ENCODE measurements at places on chromosomes 2 and 18.

DNA sequence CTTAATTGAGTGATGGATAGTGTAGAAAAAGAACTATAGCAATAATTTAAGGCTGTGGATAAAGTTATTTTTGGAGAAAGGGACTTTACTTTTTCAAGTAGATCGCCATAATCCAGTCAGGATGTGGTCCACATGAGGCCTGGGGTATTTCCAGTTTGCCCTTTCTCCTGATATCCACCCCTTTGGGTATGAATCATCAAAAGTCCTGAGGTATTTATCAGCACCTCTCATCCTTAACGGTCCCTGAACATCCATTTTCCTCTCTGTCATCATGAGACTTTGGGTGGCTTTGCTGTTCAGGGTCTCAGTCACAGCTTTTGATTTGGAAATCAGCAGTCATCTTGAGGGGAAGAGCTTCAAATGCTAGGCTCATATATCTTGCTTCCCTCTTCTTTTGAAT is 39.3 kb upstream of the ELAC1 start:
- DNase-seq: no peak

DNA sequence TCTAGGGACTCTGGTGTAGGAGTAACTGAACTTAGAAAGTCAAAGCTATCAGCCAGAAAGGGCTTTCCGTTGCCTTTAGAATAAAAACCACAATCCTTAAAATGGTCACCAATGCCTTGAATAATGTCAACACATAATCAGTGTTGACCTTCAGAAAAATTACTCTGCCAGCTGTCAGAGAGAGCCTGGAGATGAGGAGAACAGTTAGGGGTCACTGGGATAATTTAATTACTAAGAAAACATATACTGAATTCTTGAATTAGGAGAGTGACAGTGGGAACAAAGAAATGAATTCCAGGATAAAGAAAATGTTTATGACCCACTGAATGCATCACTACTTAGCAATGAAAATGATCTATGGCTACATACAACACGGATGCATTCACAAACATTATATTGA is 23.4 kb upstream of the UGP2 start:
- no peak for DNase-seq

DNA sequence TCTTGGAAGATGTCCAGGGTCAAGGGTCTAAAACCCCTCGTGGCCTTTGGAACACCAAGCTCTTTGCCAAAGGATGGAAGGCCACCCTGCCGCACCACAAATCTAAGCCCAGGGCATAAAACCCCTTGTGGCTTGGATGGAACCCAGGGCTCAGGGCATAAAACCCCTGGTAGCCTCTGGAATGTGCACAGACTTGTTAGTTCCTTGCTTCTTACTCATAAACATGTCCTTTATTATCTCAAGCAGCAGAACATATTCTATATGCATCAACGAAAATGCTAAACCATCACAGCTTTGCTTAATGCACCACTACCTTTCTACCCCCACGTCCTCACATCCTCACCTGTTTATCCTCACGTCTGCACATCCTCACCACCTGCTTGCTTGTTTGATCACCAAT is 998.0 kb downstream of the DSC3 start:
- no peak for DNase-seq

DNA sequence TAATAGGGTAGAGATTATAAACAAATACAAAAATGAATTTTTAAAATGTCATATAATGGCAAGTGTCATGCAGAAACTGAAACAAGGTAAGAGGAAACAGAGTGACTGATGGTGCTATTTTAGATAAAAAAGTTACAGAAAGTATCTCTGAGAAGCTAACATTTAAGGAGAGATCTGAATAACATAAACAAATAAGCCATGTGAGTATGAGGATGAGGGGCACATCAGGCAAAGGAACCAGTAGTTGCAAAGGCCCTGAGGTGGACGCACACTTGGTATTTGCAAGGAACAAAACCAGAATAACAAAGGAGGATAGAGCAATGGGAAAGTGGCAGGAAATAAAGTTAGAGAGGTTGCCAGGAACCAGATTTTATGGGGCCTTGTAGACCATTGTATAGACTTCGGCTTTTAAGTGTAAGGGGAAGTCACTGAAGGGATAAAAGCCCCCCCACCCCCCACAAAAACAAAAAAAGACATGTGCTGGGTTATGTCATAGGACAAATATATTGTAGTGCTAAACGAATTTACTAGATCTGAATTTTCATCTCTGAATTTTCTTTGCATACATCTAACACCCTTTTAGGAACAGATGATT is 159.2 kb downstream of the DTNB start:
- no peak for DNase-seq

GRCh38 chr2:44777036-44777435 is 164.5 kb upstream of the SIX3 start:
- DNase-seq: no peak

- DNase-seq: peak; percentile 85
Observed at GRCh38 chr18:10787293-10787901, 261.6 kb downstream of the NAPG start.

GRCh38 chr2:111182121-111182520 is 61.4 kb downstream of the BCL2L11 start:
- no peak for DNase-seq

GRCh38 chr2:231124838-231125568 is at the start of gene HTR2B:
TSS of gene HTR2B (minus strand) at chr2:231125042. CDS start at chr2:231123764, 1,278 bp downstream.
- DNase-seq: no peak

- no peak for DNase-seq
Observed at GRCh38 chr2:188529710-188530109, 238.0 kb downstream of the GULP1 start.

DNA sequence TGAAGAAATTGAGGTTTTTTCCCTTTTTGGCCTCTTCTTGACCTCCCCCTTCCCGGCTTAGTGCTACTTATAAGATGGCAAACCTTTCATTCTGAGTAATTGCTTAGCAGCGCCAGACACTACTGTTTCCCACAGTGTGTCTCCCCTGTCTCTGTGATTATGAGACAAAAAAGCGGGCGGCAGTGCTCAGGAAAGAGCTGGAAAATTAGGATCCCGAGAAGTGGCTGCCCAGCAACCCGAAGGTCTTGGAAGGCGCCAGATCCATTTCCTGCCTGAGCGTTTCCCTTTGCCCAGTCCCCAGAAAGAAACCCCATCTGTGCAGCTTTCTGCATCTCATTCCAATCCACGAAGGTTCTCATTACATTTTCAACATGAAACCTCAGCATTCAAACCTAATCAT is 191.9 kb upstream of the APCDD1 start:
- DNase-seq: no peak

DNA sequence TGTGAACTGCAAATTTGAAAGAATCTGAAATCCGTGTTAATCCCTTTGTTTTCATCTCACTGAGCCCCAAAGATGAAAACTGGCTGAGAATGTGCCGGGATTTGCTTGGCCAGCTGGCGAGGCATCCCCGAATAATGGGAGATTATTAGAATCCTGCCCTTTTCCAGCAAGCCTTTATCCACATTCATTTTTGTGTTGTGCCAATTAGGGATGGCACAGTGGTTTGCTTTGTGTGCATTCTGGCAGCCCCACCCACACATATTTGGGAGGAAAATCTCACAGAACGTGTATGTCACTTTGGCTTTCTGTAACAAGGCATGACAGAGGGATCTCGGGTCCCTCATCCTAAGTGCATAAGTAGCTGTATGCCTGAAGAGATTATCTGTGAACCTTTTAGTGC is 405.8 kb upstream of the FAM98A start:
- DNase-seq: no peak

DNA sequence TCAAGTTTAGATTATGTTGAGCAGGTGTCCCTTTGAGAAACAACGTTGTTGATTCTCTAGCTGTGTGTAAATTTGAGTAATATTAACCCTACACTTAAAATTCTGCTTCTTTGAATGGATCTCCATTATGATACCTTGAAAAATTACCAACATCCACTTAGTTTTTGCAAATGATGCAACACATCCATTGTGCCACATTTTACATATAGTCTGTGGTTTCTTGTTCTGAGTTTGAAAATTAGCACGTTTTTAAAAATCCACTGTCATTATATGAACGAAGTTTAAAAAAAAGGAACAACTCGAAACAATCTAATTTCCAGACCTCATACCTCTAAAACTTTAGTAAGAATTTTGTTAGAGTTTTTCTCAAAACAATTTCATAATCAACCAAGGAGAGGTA is 37.7 kb downstream of the PIK3C3 start:
- DNase-seq: no peak

DNA sequence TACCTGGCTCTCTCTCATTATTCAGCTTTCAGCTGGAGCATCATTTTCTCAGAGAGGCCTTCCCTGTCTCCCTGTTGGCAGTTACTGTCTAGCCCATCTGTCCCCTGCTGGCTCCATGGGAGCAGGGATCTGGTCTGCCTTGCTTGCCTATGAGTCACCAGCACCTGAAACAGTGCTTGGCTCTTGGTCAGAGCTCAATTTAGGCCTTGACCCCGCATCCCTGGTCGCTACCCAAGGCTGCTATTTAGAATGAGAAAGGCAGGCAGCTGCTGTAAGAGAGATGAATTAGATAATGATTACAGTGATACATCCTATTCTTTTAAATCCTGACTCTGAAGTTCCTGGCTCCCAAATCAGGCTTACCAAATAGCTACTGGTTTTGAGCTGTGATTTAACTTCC is 32.9 kb downstream of the KCNE4 start:
- DNase-seq: no peak

- DNase-seq: no peak
Observed at GRCh38 chr2:191374366-191374765, 129.2 kb downstream of the MYO1B start.

DNA sequence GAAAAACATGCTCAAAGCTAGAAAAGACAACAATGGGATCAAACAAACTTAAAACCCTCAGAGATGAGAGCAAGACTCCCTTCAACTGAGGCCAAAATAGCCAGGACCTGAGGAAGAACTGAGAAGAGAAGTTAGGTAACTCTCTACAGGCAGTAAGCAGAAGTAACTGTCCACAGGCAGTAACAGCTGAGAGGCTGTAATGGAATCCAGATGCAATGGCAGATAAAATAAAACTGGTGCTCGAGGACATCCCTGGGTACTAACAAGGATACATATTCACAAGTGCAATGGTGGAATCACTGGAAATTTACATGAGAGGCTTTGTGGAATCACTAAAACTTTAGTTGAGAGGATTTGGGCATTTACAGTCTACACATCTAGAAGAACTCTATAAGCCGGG is 30.4 kb upstream of the C2orf66 start:
- no peak for DNase-seq

- DNase-seq: no peak
Observed at GRCh38 chr2:54967269-54967668, 83.0 kb downstream of the RTN4 start.

- peak; percentile 73 for DNase-seq
Observed at GRCh38 chr2:25982273-25982967, at the start of gene KIF3C. TSS of gene KIF3C (minus strand) at chr2:25982497. CDS start at chr2:25981917, 580 bp downstream.

DNA sequence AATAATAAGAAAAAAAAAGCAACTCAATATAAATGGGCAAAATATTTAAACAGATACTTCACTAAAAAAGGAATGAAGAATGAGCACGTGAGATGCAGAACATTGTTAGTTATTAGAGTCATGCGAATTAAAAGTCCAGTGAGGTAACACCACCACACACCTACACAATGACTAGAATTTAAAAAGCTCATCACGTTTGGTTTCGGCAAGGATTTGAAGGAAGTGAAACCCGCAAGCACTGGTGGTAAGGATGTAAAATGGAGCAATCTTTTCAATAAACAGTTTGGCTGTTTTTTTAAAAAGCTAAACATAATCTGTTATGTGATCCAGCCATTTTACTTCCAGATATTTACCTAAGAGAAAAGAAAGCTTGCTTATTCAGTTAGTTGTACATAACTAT is 1181.6 kb upstream of the CELF4 start:
- DNase-seq: no peak

DNA sequence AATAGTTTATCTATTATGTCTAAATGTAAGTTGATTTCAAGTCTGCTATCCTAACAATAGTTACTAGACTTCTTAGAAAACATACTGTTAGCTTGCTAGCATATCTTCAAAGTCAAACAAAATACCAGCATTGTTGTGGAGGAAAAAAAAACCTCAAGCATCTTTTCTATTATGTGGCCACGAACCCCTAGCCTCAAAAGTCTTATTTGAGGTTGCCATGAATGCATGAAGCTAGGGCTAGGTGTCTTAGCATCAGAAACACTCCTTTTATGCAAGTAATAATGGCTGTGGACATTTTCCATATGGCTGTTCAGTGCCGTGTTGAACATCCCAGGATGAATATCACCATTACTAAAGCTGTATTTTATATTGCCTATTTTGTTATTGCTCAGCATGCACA is 86.6 kb upstream of the OTX1 start:
- no peak for DNase-seq

Measured in activated naive CD4-positive, alpha-beta T cell treated with anti-CD3 and anti-CD28 coated beads, Interleukin-2, amount 50 U/mL, for 16 hours (primary cell).